ENCODE measurements at places on chromosomes 2 and 18.

- no peak for DNase-seq
Measured at GRCh38 chr18:7642331-7642890, 75.3 kb downstream of the PTPRM start.

DNA sequence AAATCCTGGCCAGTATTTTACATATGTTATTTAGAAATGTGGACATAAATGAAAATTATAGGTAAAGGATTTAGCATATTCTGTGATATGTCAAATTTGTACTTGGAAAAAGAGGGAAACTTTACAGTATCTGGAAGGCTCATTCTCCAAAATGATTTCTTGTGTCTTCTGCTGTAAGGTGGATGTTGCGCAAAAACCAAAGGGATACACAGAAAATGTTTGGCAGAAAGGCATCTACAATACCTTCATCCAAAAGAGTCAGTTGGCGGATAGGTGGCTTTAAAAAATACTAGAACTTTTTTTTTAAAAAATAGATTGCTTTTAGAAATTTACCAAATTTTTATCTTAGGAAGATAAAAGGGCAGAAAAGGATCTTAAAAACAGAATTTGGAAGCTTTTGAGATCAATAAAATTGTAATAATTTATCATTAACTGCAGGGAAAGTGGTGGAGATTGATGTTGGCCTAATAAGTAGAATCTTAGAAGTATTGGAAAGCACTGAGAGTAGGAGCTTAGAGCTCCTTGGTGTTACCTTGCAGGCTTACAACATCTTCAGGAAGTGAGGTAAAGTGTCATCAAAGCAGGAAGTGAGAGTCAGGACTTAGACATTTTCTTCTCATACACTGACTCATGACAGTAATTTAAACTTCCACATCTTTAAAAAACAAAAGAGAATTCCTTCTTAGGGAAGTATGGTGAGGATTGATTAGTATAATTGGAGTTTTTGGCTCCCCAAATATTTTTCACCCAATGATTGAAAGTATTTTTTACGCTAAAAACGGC, 2.1 kb downstream of the NABP1 start:
- DNase-seq: no peak

DNA sequence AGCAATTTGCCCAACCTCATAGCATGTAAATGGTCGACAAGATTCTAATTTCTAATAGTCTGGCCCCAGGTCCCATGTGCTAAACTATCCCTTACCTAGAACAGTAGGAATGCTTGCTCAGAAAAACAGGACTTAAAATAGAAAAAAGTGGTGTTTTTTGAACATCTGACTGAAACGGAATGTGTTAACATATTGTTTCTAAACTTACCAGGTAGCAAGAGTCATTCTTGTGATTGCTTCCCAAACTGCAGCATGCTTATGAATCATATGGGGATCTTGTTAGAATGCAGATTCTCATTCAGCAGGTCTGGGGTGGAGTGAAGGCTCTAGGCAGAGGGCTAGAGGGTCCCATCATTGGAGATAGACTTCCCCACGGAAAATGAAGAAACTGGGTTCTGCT, 5.8 kb upstream of the SLC20A1 start:
- DNase-seq: no peak

DNA sequence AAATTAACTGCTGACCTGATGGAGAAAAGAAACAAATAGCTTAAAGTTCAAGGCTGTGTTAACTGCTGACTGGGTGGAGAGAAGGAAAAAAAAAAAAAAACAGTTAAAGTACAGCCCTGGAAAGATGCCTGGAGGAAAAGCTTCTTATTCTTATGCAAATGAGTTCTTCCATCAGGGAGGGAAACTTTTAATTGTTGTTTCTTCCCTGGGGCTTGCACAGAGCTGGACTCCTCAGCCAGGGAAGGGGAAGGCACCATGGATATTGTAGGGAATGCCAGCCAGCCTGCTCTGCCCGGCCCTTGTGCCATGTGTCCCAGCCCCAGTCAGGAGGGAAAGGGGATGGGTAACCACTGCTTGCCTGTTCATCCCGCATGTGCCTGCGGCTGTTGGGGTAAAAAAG, 833.1 kb upstream of the CRIM1 start:
- DNase-seq: no peak

DNA sequence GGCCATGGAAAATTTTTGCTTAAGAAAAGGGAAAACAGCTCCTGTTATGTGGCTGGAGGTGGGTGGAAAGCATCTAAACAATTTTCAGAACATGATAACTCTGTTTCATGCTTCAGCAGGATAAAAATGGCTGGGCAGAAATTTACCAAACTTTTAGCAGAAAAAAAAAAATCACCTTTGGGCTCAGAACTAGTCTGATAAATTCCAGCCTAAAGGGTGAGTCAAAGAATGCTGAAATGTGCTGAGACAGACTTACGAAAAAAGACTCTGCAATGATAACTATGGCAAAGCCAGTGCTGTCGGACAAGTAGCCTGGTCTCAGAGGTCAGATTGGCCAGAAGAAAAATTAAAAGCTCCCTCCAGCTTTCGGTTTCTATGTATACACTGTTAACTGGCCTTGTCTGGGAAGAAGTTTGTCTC, 123.6 kb downstream of the LRATD1 start:
- no peak for DNase-seq

DNA sequence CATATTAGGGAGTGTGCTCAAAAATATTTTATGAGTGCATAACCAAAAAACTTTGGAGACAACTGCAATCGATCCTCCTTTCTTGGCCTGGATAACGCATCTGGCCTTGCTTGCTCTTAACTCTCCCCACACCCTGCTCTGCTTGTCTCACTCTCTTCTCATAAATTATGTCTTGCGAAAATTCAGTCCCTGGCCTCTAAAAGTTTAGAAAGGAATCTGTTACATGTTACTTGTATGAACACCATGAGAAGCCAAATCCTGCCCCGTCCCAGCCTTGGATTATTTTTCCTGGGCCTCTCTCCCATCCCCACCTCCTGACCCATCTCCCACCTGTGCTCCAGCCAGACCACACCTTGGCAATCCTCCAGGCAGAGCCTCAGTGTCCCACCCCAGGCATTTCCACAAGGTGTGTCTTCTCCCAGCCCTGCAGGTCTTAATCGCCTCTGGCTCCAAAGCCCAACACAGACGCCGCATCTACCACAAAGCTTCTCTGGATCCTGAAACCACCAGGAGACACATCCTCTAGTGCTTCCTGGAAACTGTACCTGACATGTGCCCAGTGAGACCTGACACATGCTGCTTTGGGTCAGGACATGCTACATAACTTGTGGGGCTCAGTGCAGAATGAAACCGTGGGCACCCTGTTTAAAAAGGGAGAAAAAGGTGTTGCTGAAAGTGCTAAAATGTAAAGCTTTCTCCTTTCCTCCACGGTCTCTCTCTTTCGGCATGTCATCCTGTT, 99.6 kb upstream of the ST3GAL5 start:
- no peak for DNase-seq

DNA sequence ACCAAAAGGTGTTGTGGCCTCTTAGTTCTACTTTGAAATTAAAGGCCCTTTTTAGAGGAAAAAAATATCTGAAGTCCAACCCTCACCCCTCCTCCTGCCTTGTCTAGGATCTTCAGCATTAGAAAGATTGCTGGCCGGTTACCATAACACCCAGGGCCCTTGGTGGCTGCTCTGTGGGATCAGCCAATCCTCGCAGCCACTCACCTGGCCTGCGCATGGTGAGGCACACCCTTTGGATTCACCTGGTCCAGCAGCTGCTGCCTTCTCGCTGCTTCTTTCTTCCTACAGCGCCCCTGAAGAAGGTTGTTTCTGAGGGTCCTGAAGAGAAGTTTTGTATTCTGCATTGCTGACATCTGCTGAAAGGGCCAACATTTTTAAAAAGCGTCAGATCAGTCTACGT, 25.2 kb downstream of the DYTN start:
- no peak for DNase-seq

DNA sequence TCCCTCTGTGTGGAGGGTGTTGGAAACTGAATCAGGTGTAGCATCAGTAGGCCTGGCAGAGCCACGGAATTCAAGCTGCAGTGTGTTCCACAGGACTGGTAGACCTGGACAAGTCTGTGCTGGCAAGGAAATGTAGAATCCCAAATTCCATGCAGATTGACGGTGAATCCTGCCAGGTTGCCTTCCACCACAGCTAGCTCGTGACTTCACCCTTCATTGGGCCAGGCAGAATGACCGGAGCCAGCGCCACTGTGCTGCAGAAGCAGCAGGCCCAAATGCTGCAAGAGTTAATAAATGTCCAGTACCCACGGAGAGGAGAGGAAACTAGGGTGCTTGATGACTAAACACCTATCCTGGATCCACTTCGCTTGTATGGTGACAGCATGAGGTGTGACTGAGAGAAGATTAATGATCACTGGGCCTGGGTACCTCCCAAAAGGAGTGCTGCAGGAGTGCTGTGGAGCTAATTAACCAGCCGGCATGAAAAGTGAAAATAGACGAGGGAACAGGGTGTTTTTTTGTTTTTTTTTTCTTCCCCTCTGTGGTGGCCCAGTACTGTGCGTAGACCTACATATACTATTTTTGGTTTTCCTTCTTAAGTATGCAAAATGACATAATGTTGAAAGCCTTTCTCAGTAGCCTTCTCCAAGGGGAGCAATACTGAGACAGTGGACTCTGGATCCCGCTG, 122.2 kb downstream of the TANC1 start:
- DNase-seq: no peak

- no peak for DNase-seq
Measured at GRCh38 chr2:15377202-15377601, 183.9 kb downstream of the NBAS start.

DNA sequence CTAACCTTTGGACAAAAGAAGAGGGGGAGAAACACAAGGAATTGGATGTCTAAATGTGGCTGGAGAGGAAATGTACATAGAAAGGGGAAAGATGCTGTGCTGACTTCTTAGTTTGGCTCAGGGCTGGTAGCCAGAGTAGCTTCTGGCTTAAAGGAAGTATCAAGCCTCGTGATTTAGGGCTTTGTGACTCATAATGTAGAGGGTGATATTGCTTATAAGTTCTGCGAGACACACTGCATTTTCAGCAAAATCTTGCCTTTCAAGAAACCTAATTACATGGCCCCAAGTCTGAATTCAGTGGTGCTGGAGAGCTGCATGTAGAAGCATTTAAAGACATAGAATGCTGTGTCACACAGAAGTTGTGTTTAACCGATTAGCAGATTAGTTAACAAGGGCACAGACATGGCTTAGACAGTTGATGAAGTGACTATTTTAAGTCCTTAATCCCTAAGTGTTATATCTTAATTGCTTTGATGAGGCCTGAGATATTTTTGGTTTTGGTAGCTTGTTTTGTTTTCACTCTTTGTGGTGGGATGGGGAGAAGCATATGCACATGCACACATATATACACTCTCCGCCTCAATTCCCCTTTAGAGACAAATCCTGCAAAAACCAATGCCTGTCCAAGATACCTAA, 66.4 kb downstream of the EPAS1 start:
- DNase-seq: no peak

DNA sequence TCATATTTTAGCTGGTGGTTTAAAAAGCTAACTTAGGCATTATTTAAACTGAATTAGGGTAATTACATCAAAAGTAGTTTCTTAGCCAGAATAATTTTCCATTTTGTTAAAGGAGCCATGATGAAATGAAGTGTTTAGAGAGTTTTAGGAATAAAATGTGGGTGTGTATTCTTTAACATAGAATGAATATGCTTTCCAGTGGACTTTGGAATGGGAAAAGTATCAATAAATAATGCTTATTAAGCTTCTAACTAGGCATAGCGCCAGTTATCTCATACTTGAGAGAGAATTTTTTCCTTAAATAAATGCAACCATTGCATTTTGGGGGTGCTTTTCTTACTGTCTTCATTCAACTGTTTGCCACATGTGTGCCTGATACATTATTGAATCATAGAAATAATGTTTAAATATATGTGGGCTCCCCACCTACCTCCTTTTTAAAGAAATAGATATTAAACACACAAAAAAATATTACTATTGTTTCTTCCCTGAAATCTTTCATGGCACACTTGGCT, 90.4 kb downstream of the CAMKMT start:
- no peak for DNase-seq

DNA sequence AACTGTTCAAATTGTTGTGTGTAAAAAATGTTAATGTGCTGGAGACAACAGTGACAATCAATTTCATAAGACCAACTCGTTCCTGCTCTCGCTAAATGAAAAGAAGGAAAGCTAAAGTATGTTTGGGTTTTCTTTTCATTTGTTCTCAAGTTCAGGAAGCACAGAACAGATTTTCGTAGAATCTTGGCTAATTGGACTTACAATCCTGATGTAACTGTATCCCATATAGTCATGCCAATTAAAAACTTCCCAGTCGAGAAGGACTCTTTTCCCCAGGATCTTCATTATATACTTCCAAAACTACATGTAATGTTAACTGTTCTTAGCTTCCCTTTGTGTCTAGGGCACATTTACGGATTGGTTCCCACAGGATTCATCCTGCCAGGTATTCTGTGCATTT, 135.4 kb upstream of the ITGB6 start:
- no peak for DNase-seq

DNA sequence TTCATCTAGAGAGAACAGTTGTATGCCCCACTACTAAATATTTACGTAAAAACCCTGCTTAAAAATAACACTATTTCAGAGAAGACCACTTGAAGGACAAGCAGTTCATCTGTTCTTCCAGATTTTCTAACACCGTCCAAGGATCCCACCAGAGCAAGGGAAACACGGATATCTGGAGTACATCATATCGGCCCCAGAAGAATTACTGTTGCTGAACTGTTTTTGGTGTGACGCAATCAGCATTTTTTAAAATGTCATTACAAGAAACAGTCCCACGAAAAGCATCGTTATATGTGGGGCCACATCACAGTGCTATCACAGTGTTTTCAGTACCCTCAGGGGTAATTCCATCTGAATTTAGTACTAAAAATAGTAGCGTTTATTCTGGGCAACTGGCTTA, 134.5 kb upstream of the PKDCC start:
- DNase-seq: no peak

GRCh38 chr2:152432765-152433164, 97.8 kb downstream of the FMNL2 start:
- DNase-seq: no peak

- no peak for DNase-seq
Measured at GRCh38 chr2:16622399-16622968, 43.1 kb downstream of the CYRIA start.

DNA sequence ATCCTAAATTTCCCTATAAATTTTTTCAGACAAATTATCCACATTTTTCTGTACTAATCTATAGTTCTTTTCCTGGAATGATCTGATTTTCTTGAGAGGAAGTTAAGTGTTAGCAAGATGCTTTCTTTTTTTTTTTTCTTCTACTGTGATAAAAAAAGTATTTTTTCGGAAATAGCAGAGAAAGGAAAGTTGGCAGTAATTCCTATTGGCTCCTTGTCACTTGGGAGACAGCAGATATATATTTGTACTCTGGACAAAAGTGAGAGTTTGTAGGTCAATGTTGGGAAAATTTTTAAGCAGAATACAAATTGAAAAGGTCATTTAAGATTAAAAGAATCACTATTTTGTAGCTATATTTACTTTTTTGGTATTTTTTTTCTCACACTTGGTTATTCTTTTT, 635.7 kb upstream of the NRXN1 start:
- no peak for DNase-seq

- no peak for DNase-seq
Measured at GRCh38 chr18:31042406-31043181, at the start of gene DSC3. Gene DSC3 (minus strand): TSS chr18:31042742. CDS start chr18:31042660, 82 bp downstream.

GRCh38 chr18:79524181-79525078, 128.7 kb downstream of the NFATC1 start:
- DNase-seq: no peak
